ENCODE measurements at places on chromosomes 11 and 22. TPM values are rescaled to one million over a fixed set of nuclear protein-coding genes. Genes with fewer than 3 reads are reported as not detected.

GRCh38 chr11:34620202-34620601 lies 691 bp upstream of the EHF start:
- DNase-seq = no peak

GRCh38 chr11:10779086-10779485 lies 28.0 kb downstream of the CTR9 start:
- no peak for DNase-seq

DNA sequence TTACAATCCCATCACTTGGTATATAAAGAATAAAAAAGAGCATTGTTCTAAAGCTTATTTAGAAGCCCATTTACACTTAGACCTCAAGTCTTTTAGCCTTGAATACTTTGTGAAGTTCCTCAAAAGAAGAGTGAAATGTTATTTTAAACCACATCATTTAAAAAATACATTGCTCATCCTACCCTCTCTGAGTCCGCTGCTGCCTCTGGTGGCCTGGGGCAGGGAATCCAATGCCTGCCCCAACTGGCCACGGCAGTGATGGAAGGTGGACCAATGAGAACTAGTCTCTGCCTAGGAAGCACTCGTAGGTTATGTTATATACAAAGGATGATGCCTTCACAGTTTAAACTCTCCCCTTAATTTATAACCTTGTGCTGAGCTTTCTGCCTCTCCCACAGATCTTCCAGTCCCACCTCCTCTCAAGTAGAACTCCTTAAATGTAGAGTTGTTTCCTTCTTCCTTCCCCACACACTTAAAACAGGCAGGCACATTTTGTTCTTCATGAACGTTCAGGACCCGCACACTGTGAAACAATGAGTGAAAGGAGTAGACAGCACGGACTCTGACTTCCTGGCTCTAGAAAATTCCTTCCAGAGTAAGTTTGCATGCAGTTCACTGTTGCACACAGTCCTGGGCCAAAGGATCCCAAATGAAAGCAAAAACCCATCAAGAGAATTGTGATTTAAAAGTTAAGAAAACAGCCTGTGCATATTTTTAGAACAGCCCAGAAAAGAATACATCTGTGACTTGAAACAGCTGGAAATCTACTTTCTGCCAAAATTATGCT lies 167.8 kb downstream of the RRAS2 start:
- DNase-seq = peak; percentile 2

- DNase-seq = peak; percentile 64
Measured at GRCh38 chr11:74749127-74749964, 697 bp downstream of the RNF169 start.

DNA sequence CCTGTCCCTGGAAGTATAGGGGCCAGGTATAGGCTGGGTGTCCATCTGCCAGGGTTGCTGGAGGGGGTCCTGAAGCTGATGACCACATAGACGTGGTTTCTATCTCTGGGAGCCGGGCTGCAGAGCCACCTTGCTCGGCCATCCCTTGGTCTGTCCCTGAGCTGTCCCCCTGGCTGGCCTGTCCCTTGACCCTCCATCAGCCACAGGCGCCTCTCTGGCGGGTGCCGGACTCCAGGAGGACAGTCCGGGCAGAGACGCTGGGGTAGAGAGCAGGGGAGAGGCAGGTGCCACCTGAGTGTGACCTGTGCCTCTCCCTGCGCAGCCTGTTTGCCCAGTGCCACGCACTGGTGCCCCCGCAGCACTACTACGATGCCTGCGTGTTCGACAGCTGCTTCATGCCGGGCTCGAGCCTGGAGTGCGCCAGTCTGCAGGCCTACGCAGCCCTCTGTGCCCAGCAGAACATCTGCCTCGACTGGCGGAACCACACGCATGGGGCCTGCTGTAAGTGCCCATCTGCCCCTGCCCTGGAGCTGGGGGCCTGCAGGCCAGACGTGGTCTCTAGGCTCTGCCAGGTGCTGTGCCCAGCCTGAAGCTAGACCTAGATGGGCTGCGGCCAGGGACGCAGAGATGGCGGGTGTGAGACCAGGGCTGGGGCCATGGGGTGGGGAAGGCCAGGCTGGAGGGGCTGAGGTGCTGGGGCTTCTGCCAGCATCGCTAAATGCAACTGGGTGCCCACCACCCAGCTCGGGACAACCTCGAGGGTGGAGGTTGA lies 29.9 kb downstream of the MUC2 start:
- no peak for DNase-seq

DNA sequence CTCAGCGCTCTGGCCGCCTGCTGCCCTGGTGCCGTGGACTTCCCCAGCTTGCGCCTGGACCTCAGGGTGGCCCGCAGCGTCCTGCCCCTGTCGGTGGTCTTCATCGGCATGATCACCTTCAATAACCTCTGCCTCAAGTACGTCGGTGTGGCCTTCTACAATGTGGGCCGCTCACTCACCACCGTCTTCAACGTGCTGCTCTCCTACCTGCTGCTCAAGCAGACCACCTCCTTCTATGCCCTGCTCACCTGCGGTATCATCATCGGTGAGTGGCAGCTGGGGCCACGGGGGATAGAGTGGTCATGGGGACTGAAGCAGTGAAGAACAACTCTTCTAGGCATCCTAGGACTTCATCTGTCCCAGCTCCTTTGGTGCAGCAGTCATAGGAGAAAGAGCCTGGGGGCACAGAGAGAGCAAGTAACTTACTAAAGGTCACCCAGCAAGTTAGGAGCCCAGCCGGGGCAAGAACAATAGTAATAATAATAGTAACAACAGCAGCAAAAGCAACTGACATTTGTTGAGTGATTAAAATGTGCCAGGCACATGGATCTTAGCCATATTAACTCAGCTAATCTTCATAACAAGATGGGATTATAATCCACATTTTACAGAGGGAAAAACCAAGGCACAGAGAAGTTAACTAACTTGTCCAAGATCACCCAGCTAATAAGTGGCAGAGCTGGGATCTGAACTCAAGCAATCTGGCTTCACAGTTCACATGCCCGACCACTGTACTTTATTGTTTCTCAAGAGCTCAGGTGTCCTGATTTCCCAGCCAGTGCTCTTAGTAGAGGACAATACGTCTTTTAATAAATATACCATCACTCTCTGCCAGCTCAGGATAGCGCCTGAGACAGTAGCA lies 1.4 kb downstream of the SLC35C1 start:
- no peak for DNase-seq

GRCh38 chr11:45756384-45757010 lies 48.5 kb upstream of the SLC35C1 start:
- DNase-seq = no peak

FAU gene
- 410 TPM for total RNA-seq

- no peak for DNase-seq
Measured at GRCh38 chr22:50280022-50280707, 10.0 kb upstream of the MAPK11 start.

GRCh38 chr11:67345247-67345919 lies 8.0 kb downstream of the POLD4 start:
- DNase-seq = no peak

TMEM86A gene
- total RNA-seq = 1.3 TPM

DNA sequence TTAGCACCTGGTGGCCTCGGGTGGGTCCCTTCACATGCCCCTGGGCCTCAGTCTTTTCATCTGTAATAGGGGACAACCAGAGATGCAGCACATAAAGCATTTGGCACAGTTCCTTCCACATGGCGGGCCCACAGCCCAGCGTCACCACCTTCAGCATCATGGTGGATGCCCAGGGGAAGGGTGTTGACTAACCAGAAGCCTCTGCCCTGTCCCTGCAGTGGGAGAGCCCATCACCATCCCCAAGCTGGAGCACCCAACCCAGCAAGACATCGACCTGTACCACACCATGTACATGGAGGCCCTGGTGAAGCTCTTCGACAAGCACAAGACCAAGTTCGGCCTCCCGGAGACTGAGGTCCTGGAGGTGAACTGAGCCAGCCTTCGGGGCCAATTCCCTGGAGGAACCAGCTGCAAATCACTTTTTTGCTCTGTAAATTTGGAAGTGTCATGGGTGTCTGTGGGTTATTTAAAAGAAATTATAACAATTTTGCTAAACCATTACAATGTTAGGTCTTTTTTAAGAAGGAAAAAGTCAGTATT lies 14.8 kb upstream of the UVRAG start:
- DNase-seq = no peak

RFPL2 gene
- total RNA-seq = not detected

Measured in HT1080 (cell line).